ENCODE measurements at places on chromosomes 16 and 17. TPM values are rescaled to one million over a fixed set of nuclear protein-coding genes. Genes with fewer than 3 reads are reported as not detected.

Gene MT1A
- total RNA-seq = not detected

Gene ZNF207
- 126 TPM for total RNA-seq

Gene METTL22
- total RNA-seq = 36.8 TPM

Gene EPN3
- total RNA-seq = not detected

Gene GDPD3
- total RNA-seq = 0.78 TPM

Gene GPR179
- under 0.01 TPM for total RNA-seq

Gene RAB26
- total RNA-seq = 3.0 TPM

Gene PRR15L
- total RNA-seq = not detected

Gene VMO1
- not detected for total RNA-seq

Gene C16orf92
- total RNA-seq = not detected

Gene CCDC78
- 2.1 TPM for total RNA-seq

Gene BCAR1
- total RNA-seq = 55.5 TPM

Gene SYNGR2
- 32.0 TPM for total RNA-seq

Gene CD300LG
- total RNA-seq = not detected

Gene TBC1D3E
- not detected for total RNA-seq

Gene CRYBA1
- total RNA-seq = not detected

Gene OR3A3
- total RNA-seq = not detected
